H9 (cell line): ENCODE measurements at places on chromosomes 3 and 15.

GRCh38 chr15:60272623-60273022, 125.2 kb downstream of the ANXA2 start:
- H3K4me3 ChIP-seq, result no peak overlapping the region
- H3K4me1 ChIP-seq, result no peaks in the 10 kb centered on the region
- no peak overlapping the region for H3K27ac ChIP-seq

DNA sequence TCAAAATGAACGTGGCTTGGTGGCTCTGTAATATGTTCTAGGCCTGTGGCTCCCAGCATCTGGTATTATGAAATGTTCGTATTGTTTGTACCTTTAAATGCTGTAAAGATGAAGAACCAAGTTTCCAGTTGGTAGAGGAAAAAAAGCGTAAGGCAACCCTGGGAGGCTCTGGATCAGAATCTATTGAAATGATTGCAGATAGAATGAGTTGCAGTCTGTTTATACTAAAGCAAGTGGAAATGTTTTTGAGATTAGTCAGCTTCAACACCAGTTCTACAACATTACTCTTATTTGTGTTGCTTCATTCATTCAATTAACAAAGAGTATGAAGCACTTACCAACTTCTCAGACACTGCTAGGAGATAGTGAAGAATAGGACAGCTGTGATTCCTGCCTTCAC, 5.3 kb downstream of the ARL6IP5 start:
- H3K27me3 ChIP-seq, result no peaks in the 10 kb centered on the region
- H3K4me3 ChIP-seq, result no peak overlapping the region
- peaks cover 17% of the 10 kb centered on the region for H3K4me1 ChIP-seq
- no peaks in the 10 kb centered on the region for H3K36me3 ChIP-seq

- H3K4me3 ChIP-seq, result no peak overlapping the region
- peaks cover 2% of the 10 kb centered on the region; the same call in 1 of the 2 replicates for H3K4me1 ChIP-seq
- no peaks in the 10 kb centered on the region for H3K36me3 ChIP-seq
- peak; percentile 50 for DNase-seq
These were observed 441.4 kb downstream of the GABRG3 start for GRCh38 chr15:27412415-27412814.

DNA sequence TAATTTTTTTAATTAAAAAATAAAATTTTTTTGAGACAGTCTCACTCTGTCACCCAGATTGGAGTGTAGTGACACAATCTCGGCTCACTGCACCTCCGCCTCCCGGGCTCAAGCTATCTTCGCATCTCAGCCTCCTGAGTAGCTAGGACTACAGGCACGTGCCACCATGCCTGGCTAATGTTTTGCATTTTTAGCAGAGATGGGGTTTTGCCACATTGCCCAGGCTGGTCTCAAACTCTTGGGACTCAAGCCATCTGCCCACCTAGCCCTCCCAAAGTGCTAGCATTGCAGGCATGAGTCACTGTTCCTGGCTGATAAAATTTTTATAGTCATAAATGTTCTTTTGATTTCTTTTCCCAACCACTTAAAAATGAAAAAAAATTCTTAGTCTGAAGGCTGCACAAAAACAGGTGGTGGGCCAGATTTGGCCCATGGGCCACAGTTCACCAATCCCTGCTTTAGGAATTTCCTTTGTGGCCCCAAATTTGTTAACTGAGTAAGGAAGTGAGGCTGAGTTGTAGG, 9.2 kb downstream of the UBA5 start:
- H3K27ac ChIP-seq, result no peak overlapping the region
- peaks cover 6% of the 10 kb centered on the region; the same call in 2 of the 3 replicates for H3K36me3 ChIP-seq
- H3K4me1 ChIP-seq, result no peaks in the 10 kb centered on the region
- no peak overlapping the region for H3K4me3 ChIP-seq

GRCh38 chr3:56137415-56137814, 330.9 kb downstream of the ERC2 start:
- peaks cover 1% of the 10 kb centered on the region; the same call in 1 of the 3 replicates for H3K36me3 ChIP-seq
- H3K27me3 ChIP-seq, result no peaks in the 10 kb centered on the region
- H3K4me1 ChIP-seq, result peaks cover 3% of the 10 kb centered on the region; the same call in 1 of the 2 replicates

DNA sequence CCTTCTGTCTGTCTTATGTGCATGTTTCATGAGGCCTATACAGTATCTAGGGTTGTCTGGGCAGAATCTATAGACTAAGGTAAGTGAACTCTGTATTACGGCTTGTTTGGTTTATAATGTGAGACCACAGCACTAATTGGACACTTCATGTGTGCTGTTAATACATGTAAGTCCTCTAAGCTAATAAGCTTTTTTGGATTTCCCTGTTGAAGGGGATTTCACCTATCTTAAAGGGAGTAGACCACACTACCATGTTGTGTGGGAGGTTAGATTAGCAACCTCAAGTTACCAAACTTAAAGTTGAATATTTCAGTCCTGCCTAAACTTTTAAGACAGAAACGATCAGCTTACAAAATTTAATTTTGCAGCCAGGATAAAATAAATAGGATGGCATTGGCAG, 189.8 kb upstream of the GOLIM4 start:
- no peaks in the 10 kb centered on the region; the same call in 1 of the 2 replicates for H3K4me1 ChIP-seq
- DNase-seq, result no peak
- no peaks in the 10 kb centered on the region for H3K27me3 ChIP-seq
- H3K27ac ChIP-seq, result no peak overlapping the region
- no peaks in the 10 kb centered on the region for H3K36me3 ChIP-seq

DNA sequence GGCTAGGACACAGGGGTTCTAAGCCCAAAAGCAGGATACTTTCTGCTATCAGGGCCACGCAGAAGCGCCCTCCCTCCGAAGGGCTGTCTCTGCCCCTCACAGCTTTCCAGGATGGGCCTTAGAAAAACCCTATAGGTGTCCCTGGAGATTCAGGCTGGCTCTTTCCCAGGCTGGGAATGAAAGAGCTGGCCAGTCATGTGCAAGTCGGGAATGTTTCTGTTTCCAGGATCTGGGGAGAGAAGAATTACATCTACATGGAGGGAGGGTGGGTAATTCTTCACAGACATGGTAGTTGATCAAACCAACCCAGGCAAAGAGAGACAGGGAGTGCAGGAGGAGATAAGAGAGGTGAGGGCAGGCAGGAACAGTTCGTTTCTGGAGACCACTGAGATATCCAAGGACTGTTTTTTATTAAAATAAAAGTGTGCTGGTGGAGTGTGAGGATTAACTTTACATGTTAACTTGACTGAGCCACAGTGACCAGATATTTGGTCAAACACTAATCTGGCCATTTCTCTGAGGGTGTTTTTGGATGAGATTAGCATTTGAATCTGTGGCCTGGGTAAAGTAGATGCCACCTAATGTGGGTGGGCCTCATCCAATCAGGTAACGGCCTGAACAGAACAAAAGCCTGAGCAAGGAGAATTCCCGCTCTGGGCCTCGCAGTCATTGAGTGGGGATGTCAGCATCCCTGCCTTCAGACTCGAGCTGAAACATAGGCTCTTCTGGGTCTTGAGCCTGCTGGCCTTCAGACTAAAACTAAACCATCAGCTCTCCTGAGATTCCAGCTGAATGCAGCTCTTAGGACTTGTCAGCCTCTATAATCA, 15.3 kb downstream of the NUP210 start:
- H3K4me3 ChIP-seq, result no peak overlapping the region
- H3K36me3 ChIP-seq, result peaks cover 15% of the 10 kb centered on the region; the same call in 2 of the 3 replicates
- H3K27me3 ChIP-seq, result no peaks in the 10 kb centered on the region
- no peaks in the 10 kb centered on the region for H3K4me1 ChIP-seq
- no peak overlapping the region for H3K27ac ChIP-seq

- DNase-seq, result no peak
- H3K4me1 ChIP-seq, result no peaks in the 10 kb centered on the region
- H3K36me3 ChIP-seq, result no peaks in the 10 kb centered on the region
- no peak overlapping the region for H3K4me3 ChIP-seq
These were observed 178.7 kb downstream of the STAC start for GRCh38 chr3:36558961-36559360.
